ENCODE measurements at places on chromosomes 12 and 14.

DNA sequence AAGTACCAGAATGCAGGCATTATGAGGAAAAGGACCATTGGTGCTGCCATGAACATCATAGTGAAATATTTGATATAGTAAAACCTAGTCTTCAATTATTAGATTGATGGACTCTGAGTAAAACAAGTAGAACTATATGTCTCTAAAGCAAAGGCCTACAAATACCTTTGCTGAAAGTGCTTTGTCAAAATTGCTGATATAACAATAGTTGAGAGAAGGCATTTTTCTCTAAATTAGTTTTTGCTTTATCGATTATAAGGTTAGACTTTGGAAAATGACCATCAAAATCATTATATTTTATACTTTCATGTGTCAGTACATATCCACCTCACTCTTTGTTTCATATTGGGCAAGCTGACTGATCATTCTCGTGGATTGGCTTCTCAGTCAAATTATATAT lies 836.0 kb upstream of the FBXO33 start:
- DNase-seq, result no peak

DNA sequence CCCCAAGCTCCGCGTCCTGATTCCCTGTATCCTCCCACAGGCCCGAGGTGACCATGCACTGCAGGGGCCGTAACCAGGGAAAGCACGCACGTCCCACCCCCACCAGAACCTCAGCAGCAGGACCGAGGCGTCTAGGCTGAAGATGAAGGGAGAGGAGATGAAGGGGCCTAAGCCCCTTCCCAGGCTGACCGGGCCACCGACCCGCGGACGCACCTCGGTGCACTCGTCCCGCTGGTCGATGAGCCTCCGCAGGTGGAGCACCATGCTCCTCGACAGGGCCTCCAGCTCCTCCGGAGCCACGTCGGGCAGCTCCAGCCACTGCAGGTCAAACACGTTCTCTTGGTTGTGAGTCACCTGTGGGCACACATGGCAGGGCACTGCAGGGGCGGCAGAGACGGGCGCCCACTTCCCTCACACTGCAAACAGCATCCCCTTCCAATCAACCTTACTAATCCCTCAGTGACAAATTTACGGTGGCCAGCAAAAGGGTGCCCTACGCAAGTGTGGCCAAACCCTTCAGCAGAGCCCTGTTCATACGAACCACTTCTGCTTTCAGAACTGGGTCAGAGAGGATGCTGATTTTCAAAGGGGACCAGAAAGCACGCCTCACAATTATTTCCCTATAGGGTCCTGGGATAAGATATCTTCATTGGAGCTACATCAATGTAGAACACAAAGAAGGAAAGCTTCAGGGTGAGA lies 77.8 kb downstream of the CCDC88C start:
- no peak for DNase-seq

DNA sequence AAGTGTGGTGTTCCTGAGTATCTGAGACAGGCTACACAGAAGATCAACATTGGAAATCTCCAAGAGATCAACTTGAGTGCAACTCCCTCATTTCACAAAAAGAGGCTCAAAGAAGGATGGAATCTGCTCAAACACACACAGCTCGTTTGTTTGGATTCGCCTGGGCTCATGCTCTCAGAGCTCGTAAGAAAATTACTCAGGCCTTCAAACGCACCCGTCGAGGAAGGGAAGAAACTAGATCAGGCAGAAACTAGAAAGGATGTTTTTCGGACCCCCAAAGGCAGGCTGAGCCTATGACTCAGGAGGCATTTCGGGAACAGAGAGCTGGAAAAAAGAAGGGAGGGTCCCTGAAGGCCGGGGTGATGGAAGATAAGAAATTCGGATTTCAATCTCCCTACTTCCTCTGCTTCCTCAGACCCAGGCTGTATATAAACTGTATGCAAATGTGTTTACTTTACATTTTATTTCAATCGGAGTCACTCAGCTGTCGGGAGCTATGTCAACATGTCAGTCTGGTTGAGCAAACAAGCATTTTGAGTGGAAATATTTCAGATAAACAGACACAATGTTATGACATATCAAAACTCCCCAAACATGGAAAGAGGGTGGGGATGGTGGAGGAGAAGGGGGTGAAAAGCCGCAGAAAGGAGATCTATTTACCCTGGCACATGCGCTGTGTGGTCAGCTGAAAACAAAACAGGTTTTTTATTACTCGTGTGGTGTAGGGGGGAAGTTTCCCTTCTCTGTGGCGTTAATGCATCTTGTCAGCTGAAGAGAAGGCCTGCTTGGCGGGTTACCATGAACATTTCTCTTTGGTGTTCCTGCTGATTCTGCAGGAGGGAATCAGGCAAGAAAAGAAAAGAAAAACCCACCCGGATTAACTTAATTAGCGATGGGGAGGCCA lies 129.1 kb upstream of the TBX3 start:
- DNase-seq, result no peak

GRCh38 chr12:31558521-31558920 lies 32.4 kb downstream of the DENND5B start:
- DNase-seq, result no peak

GRCh38 chr12:2973566-2973965 lies 14.4 kb downstream of the TEAD4 start:
- no peak for DNase-seq

GRCh38 chr14:101554991-101555668 lies 6.2 kb upstream of the DIO3 start:
- DNase-seq, result no peak

GRCh38 chr12:95088379-95088778 lies 15.0 kb upstream of the NR2C1 start:
- DNase-seq, result no peak

DNA sequence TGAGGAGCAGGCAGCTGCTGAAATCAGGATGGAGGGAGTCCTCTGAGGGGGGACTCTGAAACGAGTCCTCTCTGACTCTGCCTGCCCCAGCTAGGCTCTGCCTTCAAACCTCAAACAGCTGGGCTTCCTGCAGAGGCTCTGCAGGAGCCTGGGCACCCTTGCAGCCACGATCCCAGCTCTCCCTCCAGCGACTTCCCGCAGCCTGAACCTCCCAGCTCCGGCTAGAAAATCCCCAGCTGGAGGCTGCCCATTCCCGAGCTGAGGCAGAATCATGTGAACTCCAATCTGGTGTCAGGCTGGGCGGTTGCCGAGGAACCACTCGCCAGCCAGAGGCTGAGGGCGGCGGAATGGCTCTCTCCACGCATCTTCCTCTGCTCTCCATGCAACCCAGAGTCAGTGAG lies at the start of gene GPR68:
GPR68 (minus strand) TSS at position 204 of the 401 bp plus-strand sequence. CDS start 9,654 bp downstream, outside the sequence.
- DNase-seq, result no peak

DNA sequence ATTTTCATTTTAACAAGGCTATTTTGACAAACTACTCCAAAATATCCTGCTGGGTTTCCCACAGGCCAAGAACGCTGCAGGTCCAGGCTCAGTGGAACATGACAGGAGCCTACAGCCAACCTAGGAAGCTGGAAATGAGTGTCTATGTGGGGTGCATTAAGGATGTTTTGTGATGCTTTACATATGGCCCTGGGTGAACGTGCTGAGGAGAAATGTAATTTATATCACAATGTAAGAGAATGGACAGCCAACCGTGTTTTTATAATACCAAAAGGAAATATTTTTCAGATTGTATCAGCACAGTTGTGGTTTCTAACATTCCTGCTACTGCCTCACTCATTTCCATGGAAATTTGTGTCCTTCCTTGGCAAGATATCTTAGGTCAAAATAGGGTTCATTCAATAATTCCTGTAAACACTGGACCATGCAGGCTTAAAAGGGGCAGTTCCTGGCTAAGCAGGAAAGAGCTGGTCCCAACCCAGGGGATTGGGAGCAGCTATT lies 51.5 kb downstream of the ST8SIA1 start:
- no peak for DNase-seq

GRCh38 chr12:127911291-127911690 lies 355.7 kb upstream of the TMEM132C start:
- no peak for DNase-seq

GRCh38 chr12:5197131-5197530 lies 153.5 kb downstream of the KCNA5 start:
- no peak for DNase-seq

GRCh38 chr12:52643233-52644077 lies 8.6 kb downstream of the KRT2 start:
- DNase-seq, result no peak

DNA sequence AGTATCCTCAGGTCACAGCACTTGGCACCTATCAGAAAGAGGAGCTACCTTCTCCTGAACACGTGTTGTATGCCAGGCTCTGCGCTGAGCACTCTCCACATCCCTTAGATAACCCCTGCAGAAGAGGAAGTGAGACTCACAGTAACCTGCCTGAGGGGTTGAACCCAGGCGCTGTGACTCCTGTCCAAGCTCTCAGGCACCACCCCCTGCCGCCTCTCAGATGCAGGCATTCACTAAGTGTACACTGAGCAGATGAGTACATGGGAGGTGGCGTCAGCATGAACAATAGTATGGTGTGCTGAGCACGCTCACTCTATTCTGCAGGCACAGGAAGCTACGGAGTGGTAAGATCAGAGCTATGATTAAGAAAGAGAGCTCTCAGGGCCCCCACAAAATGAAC lies 21.0 kb upstream of the RIC8B start:
- DNase-seq, result peak; percentile 10

- DNase-seq, result no peak
These were observed 20.5 kb downstream of the RILPL1 start for GRCh38 chr12:123512838-123513665.

DNA sequence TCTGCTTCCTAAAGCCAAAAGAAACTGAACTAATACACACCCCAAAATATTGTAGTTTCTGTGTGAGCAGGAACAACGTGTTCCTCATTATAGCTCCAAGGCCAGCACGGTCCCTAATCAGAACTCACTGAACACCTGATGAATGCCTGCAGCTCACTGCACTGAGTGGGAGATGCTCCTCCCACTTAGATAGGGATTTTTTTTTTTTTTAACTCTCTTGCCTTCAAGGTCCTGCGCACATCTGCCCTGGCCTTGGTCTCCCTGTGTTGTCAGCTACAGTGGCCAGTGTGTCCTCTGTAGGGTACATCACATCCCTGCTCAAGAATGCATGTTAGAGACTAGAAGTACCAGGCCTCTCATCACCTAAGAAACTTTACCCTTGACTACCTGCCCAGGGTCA lies 44.3 kb upstream of the TMPO start:
- no peak for DNase-seq

DNA sequence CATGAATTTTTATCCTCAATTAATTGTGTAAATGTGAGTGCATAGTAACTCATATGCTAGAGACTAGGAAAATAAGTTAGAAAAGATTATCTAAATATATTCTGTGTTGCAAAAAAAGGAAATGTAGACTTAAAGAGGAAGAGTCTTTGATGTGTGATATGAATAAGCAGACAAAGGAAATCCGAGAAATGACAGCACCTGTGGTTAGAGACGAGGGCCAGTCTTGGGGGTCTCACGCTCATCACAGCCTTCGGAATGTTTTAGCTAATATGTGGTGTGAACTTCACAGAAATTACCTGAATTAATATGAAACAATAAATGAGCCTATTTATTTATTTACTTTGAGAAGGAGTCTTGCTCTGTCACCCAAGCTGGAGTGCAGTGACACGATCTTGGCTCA lies 11.6 kb downstream of the ATP6V0A2 start:
- DNase-seq, result no peak

DNA sequence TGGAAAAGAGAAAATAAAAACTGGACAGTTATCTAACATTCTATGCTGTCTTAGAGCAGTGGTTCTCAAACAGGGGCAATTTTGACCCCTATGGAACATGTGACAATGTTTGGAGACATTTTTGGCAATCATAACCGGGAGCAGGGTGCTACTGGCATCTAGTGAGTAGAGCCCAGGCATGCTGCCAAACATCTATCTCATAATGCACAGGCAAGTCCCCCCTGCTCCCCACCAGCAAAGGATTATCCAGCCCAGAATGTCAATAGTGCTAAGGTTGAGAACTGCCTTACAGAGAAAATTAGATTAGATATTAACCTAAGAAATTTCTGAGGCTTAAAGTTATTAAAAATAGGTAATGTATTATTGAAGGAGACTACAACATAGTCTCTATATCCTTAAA lies 22.9 kb upstream of the CATSPERB start:
- no peak for DNase-seq

DNA sequence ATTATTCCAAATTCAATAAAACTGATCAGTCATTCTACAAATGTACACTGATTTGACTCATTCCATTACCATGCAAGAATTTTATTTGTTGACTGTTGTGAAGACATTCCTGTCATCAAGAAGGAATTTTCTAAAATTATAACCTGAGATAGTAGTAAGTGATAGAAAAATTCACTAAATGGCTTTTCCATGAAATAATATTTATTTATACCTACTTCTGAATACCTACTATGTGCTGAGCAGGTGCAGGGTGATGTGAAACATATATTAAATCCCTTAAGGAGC lies 841.7 kb downstream of the NRXN3 start:
- DNase-seq, result no peak

DNA sequence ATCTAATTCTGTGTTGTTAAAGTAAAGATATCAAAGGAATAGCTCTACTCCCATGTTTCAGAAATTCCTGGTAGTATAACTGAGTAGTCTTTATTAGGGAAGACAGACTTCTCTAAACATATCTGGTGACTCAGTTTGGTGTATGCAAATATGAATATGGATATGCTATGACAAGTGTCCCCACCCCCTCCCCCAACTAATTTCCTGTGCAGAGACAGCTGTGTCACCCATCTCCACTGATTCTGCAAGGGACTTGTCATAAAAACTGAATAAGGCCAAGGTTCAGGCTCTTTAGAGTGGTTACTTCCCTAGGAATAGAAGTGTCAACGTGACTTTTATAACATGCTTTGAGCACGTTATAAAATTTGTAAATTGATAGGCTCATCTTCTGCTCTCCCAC lies 429.1 kb downstream of the DAD1 start:
- no peak for DNase-seq

GRCh38 chr14:50045039-50045711 lies 71.2 kb downstream of the VCPKMT start:
- peak; percentile 46 for DNase-seq

DNA sequence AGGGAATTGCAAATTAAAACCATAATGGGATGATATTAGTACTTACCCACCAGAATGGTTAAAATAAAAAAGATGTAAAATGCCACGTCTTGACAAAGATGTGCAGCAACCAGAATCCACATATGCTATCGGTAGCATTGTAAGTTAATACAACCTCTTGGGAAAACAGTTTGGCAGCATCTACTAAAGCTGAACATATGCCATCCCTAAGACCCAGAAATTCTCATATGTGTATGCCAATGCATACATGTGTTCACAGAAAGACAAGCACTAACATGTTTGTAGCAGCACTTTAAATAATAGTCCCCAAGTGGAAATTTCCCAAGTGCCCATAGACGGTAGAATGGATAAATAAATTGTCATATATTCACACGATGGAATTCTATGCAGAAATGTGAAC lies 28.3 kb upstream of the SLC5A8 start:
- DNase-seq, result no peak

DNA sequence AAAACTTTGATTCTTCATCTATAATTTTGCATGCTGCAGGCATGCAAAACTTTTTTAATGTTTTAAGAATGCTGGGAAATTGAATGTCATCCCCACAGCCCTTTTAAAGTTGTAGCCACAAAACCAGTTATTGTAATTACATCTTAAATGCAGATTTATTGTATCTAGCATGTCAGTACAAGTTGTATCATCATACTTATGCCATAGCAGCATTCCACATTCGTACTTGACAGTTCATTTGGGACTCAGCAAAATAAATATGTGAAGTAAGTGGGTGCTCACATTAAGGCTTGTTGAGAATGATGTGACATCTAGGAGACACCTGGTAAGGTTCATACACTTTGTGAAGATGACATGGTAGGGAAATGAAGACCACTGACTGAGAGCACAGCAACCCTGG lies 44.0 kb upstream of the GZMB start:
- DNase-seq, result no peak

GRCh38 chr12:115404761-115405470 lies 720.9 kb upstream of the TBX3 start:
- no peak for DNase-seq

- no peak for DNase-seq
These were observed 3.4 kb upstream of the TMEM19 start for GRCh38 chr12:71682466-71682865.
